Activated CD4-positive, CD25-positive, alpha-beta regulatory T cell (primary cell): ENCODE measurements at places on chromosomes 12 and 14.

DNA sequence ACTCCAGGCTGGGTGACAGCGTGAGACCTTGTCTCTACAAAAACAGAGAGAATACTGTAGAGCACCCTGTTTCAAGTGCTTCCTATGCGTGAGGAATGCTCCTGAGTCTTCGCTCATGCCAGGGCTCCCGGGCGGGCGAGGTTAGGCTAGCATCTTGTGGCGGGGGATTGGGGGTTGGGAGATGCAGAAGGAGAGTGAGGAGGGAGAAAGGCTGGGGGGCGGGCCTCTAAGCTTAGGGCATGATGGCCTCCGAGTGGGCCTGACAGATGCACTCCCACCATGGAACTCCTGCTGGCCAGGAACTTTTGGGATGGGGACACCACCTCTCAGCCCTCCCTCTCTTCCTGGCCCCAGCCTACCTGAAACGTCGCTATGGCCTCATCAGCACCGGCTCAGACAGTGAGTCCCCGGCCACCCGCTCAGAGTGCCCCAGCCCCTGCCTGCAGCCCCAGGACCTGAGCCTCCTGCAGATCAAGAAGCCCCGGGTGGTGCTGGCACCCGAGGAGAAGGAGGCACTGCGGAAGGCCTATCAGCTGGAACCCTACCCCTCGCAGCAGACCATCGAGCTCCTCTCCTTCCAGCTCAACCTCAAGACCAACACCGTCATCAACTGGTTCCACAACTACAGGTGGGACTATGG lies 27.3 kb downstream of the PHETA1 start:
- DNase-seq, result no peak

GRCh38 chr12:21945002-21945401 lies 3.8 kb upstream of the ABCC9 start:
- DNase-seq, result no peak

GRCh38 chr14:105168496-105168978 lies at the start of gene JAG2:
Gene JAG2, minus strand, starts transcription at chr14:105168776. Its CDS starts 356 bp downstream, at chr14:105168420.
- no peak for DNase-seq

DNA sequence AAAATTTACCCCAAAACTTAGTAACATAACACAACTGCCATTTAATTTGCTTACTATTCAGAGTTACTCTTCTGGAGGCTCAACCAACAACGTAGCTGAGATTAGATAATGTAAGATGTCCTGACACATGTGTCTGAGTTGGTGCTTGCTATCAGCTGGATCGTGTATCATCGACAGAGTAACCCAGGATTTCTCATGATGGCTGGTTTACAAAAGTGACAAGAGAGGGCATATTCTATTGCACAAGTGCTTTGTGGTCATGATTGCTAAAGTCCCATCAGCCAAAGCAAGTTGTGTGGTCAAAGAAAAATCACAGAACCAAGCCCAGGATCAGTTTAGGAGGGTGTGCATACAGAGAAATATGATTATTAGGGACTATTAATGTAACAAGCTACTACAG lies 73.4 kb downstream of the CAPZA3 start:
- no peak for DNase-seq

DNA sequence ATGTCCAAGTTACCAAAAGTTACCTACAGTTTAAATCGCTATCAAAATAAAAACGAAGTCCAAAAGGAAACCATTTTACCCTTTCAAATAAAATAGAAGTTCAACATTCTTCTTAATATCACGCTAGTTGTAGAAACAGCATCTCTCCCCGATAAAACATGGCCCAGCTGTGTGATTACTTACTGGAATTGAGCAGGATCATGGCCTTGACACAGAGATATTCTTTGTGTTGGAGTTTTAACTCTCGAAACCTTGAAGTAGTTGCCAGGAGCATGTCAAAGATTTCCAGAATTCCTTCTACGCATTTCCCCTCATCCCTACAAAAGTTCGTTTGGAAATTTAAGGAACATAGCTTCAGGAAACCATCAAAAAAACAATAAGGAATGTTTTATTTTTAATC lies 44.8 kb downstream of the ESR2 start:
- no peak for DNase-seq

DNA sequence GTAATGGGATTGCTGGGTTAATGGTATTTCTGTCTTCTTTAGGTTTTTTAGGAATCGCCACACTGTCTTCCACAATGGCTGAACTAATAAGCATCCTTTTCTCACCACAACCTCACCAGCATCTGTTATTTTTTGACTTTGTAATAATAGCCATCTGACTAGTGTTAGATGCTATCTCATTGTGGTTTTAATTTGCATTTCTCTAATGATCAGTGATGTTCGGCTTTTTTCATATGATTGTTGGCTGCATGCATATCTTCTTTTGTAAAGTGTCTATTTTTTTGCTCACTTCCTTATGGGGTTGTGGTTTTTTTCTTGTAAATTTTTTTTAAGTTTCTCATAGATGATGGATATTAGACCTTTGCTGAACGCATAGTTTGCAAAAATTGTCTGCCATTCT lies 377.9 kb downstream of the GALC start:
- DNase-seq, result no peak

GRCh38 chr12:11773889-11774677 lies 124.6 kb downstream of the ETV6 start:
- no peak for DNase-seq

DNA sequence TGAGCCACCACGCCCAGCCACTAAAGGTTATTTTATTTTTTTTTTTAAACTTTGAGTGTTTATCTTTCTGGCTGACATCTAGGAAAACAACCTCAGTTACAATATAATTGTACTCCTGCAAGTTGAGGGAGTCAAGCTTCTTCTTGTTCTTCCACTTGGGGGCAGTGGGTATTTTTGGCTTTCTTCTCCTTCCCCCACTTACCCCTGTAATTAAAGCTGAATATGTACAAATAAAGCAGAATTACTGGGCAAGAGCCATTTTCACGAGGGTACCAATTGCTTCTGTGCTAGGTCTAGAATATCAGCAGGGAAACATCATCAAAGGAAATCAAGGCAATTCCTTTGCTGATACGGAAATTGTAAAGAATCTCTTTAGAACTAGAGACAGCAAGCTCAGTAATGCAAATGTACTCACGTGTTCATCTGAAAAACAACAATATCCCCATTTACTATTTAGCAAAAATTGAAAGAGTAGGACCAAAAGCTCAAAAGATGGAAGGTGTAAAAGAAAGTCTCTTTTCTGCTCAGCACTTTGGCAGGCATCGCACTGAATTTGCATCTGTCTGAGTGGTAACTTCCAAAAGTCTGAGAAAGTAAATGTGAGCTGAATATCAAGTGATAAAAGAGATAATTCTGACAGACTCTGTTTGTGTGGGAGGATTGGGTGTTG lies 72.8 kb downstream of the TAOK3 start:
- DNase-seq, result no peak
